ENCODE measurements at places on chromosomes 13 and 19.
A peak's percentile ranks its signal among the peaks of the same experiment; 100 is the strongest.

DNA sequence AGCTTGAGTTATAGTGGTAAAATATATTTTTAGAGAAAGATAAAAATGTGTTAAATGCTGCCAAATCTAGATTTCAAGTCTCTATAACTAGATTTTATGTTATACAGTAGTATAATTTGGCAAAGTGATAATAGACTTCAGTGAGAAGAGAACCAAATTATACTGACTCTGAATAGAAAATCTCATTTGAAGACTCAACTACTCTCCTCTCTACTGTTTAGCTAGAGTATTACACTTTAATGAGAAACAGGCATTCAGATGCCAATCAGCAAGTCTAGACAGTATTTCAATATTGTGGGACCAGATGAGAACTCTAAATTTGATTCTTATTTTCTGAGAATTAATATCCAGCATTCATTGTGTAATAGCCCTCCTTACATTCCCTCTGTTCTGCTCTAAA, 311.2 kb downstream of the SLITRK5 start:
- no peaks in the 10 kb centered on the region for H3K27me3 ChIP-seq
- H3K4me3 ChIP-seq, result no peak overlapping the region
- no peak overlapping the region for H3K27ac ChIP-seq
- no peak for DNase-seq

- no peak for DNase-seq
- H3K27ac ChIP-seq, result no peak overlapping the region
- no peaks in the 10 kb centered on the region for H3K27me3 ChIP-seq
- H3K4me1 ChIP-seq, result no peaks in the 10 kb centered on the region
- H3K4me3 ChIP-seq, result no peak overlapping the region
These were observed 73.0 kb downstream of the MAP4K1 start for GRCh38 chr19:38544569-38545315.

DNA sequence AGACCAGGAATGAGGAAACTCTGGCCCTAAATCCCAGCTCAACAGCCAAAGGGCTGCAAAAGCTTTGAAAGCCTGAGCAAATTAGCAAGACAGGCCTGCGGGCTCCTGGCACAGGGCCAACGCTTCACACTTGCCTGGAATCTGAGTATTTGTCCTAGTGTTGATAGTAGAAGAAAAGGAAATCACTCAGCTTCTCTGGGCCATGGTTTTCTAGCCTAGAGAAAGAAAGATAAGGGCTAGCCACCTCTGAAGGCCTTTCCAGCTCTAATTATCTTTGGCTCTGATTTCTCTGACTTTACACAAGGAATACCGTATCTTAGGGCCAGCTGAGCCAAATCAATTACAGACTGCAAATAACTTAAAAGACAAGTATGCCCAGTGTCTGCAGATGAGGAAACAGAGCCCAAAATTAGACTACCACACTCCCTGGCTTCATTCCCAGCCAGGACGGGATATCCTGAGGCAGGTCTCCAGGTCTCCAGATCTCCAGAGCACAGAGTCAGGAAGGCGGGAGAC, 69.6 kb downstream of the STK24 start:
- H3K36me3 ChIP-seq, result no peaks in the 10 kb centered on the region
- no peak overlapping the region for H3K4me3 ChIP-seq
- H3K27ac ChIP-seq, result peak overlapping the region; percentile 54
- peak; percentile 63 for DNase-seq
- no peaks in the 10 kb centered on the region for H3K27me3 ChIP-seq

- H3K27ac ChIP-seq, result peak overlapping the region; percentile 97
- no peaks in the 10 kb centered on the region for H3K36me3 ChIP-seq
- H3K4me1 ChIP-seq, result peaks cover 53% of the 10 kb centered on the region
These were observed 498 bp upstream of the RBM26 start for GRCh38 chr13:79406597-79406908.

DNA sequence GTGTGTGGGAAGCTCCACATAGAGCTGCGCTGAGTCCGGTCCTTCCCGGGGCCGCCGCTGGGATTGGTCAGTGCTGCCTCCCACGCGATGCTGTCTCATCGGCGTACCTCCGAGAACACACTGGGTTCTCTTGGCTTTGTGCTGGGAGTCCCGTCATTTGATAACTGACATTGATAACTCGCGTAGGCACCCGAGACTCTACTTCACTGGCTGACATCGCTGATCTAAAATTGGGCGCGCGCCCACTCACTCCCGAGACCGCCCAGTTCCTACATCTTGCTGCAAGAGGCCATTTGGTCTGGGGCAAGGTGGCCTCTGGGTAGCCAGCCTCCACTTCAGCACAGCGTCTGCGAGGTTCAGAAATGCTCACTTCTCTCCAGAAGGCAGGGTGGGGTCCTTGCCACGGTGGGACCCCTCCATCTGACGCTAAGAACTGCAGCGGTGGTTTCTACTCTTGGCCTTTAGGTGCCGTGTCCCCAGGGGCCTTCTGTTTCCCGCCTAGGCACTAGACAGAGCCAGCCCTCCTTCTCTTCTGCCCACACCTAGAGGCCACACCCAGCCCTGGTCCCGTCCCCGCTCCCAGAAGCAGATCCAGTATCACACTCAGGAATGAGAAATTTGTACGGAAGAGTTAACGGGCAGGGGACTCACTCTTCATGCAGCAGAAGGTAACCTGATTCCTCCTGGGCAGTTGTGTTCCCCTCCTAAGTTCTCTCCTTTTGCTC, 40.7 kb upstream of the ATP11A start:
- no peak overlapping the region for H3K27ac ChIP-seq
- H3K4me1 ChIP-seq, result peaks cover 1% of the 10 kb centered on the region
- H3K4me3 ChIP-seq, result no peak overlapping the region
